ENCODE measurements at places on chromosomes 6 and 20.

- no peak for DNase-seq
These were observed 101.7 kb upstream of the HDGFL1 start for GRCh38 chr6:22467645-22468044.

- DNase-seq = no peak
These were observed 12.4 kb downstream of the PKIG start for GRCh38 chr20:44594730-44595129.

DNA sequence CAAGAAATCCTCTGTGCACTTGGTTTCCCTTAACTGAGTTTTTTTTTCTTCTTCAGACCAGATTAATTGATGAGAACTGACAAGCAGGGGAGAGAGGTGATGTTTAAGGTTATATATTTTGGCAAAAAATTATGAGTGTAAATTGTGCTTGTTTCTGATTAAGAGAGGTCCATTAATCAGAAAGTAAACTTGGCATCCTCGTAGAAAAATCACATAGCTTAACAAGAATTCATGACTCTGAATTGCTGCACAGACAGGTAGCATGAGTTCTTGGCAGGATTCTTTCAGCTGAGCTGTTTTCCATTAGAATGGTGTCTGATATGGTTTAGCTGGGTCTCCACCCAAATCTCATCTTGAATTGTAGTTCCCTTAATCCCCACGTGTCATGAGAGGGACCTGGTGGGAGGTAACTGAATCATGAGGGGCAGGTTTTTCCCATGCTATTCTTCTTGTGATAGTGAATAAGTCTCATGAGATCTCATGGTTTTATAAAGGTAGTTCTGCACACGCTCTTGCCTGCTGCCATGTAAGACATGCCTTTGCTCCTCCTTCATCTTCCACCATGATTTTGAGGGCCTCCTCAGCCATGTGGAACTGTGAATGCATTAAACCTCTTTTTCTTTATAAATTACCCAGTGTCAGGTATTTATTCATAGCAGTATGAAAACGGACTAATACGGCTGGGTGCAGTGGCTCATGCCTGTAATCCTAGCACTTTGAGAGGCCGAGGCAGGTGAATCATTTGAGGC is 34.2 kb upstream of the DDR1 start:
- DNase-seq = no peak

GRCh38 chr6:88695937-88696336 is 267.5 kb downstream of the RNGTT start:
- DNase-seq = no peak

GRCh38 chr6:19995575-19996257 is 158.5 kb downstream of the ID4 start:
- no peak for DNase-seq

DNA sequence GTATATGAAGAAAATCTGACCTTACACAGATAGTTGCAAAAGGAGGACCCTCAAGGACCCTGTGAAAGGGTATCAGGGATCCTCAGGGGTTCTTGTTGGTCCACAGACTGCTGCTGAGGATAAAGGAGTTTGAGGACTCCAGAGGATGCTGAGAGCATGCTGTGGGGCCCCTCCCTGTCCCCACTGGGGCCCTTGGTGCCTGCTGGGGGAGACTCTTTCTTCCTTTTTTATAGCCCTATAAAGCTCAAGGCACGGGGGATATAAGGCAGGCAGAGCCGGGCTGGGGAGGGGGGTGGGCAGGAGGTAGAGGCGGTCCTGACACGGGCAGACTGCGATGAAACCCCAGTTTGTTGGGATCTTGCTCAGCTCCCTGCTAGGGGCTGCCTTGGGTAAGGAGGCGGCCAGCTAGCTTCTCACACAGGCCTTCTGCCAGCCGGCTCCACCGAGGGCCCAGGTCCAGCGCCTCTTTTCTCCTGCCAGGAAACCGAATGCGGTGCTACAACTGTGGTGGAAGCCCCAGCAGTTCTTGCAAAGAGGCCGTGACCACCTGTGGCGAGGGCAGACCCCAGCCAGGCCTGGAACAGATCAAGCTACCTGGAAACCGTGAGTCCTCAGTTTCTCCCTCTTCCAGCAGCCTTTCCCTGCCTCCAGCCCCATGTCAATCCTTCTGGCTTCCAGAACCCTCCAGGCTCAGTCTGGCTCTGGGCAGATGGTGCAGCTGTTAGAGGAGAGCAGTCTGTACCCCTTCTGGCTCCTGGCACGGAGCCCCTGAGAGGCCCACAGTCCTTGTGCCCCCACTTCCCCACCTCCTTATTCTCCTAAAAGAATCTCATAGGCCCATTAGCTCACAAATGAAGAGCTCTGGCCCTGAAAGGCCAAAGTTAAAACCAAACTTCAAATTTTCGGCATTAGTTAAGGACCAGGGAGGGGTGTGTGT is at the start of gene LY6G6D:
Gene LY6G6D, plus strand, starts transcription at position 327 of the 937 bp plus-strand sequence. Its CDS starts 8 bp downstream, at position 335.
- no peak for DNase-seq

GRCh38 chr6:20246125-20246524 is 33.9 kb upstream of the MBOAT1 start:
- no peak for DNase-seq

DNA sequence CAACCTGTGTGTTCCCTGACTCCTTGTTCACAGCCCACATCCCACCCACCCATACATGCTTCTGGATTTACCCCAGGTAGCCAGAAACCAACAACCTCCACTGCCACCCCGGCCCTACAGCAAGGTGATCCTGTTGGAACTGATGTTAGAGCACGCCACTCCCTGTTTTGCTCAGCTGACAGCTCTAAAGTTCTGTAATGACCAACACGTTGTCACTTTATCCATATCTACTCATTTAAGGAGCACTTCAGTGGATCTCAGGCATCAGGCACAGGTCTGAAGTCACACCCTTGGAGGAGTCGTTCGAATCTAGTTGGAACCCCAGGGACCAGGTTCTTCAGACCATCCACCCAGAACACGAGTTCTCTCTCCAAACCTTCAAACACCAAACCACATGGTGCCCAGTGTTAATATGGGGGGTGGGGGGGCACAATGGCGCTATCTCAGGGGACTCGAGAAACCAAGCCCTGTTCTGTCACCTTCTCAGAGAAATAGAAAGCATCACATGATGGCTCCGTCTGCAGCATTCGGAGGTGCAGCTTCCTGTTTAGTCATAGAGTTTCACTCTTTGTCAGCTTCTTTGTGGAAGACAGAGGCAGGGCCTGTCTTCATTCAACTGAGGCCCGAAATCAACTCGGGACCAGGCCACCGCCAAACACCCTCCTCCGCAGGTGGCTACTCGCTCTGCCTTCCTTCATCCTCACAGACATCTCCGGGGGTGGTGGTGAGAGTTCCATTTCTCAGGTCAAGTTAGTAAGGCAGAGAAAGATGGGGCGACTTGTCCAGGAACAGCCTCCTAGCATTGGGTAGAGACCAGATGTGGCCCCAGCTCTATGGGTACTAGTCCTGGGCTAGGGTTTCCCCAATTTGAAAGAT is 142.2 kb downstream of the NFATC2 start:
- DNase-seq = no peak

DNA sequence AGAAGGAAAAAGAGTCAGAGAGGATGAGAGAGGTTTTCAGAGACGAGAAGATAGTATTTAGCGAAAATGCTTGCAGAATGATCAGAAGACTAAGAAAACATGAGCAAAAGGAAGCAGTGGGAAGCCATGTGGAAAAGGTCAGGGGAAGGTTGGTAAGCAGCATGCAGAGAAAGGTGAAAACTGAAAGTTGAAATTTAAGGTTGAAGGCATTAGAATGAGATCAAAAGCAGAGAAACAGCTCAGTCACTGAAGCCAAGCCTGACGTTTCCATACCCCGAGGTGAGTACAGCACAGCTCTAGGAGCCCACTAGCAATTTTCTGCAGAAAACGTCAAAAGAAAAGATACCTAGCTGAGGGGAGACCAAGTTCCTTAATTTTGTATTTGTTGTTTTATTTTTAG is 19.1 kb upstream of the TFB1M start:
- DNase-seq = no peak

- no peak for DNase-seq
These were observed 1040.7 kb upstream of the ADGRB3 start for GRCh38 chr6:67594366-67594765.

DNA sequence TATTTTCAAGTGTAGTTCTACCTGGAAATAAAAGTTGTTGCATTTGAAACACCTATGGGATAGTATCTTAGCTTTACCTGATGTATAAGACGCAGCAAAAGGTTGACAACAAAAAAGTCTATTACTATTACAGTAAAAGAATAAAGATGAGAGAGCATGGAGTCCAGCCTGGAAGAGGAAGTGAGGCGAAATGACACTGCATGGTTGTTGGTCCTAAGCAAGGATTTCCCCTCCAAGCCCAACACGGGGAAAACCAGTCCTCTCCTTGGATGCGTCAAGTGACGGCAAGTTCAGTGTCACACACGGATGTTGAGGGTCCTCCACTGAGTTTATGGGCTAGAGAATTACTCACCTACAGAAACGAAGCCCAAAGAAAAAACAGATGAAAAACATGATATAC is 51.7 kb downstream of the COL11A2 start:
- no peak for DNase-seq

- no peak for DNase-seq
These were observed 19.2 kb upstream of the TBC1D22B start for GRCh38 chr6:37238381-37238780.

DNA sequence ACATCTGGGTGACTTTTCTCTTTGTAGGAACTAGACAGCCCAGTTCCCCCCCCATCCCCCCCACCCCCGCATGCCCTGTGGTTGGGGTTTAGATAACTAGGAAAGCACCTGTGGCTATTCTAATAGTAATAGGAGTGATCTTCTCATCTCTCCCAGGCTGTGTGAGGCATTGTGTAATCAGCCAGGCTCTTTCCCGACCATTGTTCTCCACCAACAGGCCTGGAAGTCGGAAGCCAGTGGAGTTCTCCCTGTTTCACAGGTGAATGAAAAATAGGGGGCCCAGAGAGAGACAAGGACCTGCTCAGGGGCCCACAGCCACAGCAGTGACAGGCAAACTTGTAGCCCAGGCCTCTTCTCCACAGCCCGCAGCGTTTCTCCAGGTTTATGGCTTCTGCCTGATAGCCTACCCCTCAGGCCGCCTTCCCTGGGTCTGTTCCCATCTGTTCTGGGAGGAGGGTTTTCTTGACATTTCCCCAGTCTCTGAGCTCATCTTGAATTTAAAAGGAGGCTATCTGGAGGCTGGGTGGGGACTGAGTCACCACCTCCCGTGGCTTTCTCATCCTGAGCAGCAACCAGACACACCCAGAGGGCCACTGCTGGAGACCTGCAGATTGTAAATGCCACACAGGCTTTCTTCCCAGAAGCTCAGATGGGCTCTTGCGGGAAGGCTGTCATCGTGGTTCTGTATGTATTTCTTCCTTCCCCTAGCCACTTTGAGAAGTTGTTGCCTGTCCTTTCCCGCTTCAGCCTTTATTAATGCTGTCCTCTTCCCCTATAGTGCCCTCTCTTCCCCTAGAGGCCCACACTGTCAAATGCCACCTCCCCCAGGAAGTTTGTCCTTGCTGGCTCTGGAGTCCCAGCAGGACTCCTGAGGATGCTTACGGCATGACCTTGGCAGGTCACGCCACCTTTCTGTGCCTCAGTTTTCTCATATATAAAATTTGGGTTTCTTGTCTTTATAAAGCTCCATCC is 75.9 kb upstream of the MYL9 start:
- DNase-seq = peak; percentile 35

- no peak for DNase-seq
These were observed 4.2 kb upstream of the BMP6 start for GRCh38 chr6:7721649-7722048.

DNA sequence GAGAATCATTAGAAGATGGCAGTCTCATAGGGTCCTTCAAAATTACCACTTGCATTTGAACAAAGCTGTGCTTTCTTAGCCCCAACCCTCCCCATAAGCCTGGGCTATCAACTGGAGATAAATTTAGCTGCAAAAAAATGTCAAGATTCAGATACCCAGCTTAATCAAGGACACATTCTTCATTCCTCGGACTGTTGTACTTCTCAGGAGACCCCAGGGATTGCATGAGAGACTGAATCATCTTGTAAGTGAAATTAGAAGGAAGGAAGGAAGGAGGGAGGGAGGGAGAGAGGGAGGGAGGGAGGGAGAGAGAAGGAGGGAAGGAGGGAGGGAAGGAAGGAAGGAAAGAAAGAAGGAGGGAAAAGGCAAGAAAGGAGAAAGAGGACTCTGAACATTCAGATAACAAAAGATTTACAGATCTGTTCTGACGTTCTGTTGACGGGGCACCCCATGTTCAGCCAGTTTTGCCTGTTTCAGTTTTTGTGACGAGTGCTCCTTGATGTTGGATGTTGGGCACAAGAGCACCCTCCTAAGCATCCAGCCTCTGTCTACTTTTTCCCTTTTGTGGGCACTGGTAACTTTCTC is 498.7 kb downstream of the PREX1 start:
- no peak for DNase-seq

GRCh38 chr20:41889844-41890224 is 271.7 kb upstream of the CHD6 start:
- DNase-seq = no peak

- no peak for DNase-seq
These were observed 215.0 kb downstream of the SYNDIG1 start for GRCh38 chr20:24684421-24684871.

DNA sequence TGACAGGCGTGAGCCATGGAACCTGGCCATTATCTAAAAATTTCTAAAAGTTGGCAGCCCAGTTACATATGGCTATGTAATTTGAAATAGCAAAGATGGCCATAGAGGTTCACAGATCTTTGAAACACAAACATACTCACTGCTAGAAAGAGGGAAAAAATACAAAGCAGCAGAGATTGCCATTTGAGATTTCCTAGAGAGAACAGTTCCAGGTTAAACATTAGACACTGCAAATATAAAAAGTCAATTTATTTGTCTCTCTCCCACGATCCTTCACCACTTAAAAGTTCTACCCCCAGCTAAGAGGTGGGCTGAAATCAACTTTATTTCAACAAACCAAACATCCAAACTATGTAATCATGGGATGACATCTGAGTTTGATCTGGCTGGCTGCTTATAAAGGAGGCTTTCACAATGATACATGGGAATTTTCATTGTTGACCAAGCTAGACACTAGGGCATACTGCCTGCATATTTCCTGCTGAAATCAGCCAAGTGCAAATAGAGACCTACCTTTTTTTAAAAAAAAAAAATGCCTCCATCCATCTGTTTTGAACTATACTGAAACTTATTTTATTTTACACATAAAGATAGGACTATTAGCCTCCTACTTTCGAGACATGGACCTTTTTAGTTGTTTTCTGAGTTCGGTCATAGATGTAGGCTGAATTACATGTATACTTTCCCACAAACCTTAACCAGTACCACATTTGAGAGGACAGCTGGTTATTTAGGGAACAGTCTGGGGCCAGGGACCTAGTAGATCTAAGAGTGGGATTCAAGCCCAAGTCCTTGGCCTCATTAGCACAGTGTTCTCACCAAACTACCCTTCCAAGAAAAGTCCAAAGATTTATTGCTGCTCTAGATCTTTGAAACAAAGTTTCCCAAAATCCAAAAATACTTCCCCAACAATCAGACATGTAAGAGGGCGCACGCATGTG is 16.6 kb downstream of the DCDC2 start:
- no peak for DNase-seq

GRCh38 chr6:41937861-41938574 is 3.6 kb downstream of the CCND3 start:
- no peak for DNase-seq

- DNase-seq = no peak
These were observed 14.7 kb upstream of the ASXL1 start for GRCh38 chr20:32343439-32343838.

DNA sequence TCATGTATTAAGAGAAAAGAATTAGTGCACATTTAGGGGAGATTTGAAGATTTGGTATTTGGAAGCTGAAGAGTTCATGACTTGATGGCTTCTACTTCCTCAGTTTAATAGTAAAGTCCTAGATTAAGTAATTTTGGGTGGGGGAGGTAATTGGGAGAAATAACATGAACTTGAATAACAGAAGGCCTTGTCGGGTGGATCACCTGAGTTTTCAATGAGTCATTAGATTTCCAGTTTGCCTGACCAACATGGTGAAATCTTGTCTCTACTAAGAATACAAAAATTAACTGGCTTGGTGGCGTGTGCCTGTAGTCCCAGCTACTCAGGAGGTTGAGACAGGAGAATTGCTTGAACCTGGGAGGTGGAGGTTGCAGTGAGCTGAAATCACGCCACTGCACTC is 181.0 kb downstream of the GJA1 start:
- DNase-seq = no peak
